ENCODE measurements at places on chromosomes 7 and 10.

GRCh38 chr10:86899670-86900276, 57.6 kb downstream of the MMRN2 start:
- no peak for DNase-seq

GRCh38 chr10:74419958-74420375, 268.9 kb downstream of the ADK start:
- no peak for DNase-seq

GRCh38 chr10:79244841-79245504, 102.3 kb upstream of the PPIF start:
- DNase-seq, result no peak

DNA sequence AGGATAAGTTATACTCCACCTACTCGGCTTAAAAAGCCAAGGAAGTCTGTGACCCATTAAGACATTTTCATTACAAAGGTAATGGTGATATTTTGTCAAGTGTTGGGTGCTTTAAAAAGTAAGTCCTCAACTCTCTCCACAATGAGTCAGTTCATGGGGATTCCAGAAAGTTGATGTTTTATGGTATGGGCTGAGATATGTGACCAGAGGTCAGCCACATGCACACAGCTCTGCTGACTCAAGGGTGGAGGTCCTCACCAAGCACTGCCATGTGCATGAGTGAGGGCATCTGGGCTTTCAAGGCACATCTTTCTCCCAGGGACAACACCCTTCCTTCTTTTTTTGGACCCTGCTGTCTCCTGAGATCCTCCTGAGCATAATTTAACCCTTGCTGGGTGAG, 292.9 kb downstream of the PTEN start:
- no peak for DNase-seq

- DNase-seq, result no peak
Observed at GRCh38 chr10:11106621-11107374, 89.1 kb downstream of the CELF2 start.

DNA sequence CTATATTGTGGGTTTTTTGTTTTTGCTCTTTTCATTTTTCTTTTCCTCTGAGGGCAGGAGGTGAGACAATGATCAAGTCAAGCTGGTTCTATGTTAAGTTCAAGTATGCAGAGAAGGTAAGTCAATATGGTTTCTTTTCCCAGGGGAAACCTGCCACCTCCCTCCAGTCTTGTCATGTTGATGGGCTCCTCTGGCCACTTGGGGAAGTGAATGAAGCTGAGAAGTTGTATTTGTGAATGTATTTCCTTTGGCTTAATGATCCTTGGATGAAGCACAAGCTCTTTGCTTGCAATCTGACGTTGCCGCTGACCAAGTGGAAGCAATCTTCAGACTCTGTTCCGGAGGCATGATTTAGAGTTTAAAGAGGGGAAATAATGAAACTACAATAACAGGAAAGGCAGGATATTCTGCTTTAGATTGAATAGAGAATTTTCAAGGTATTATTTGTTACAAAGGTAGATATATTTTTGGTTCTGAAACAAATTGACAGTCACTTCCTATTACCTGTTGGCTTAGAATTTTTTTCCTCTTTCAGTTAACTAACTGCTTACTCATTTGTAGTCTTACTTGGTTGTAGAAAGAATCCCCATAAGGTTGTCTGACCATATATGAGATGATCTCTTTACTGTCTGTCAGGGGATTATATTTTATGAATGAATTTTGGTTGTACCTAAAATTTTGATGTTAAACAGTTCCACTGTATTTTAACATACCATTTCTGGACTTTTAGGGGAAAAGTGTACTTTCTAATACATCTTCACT, 369.6 kb downstream of the AUTS2 start:
- no peak for DNase-seq

DNA sequence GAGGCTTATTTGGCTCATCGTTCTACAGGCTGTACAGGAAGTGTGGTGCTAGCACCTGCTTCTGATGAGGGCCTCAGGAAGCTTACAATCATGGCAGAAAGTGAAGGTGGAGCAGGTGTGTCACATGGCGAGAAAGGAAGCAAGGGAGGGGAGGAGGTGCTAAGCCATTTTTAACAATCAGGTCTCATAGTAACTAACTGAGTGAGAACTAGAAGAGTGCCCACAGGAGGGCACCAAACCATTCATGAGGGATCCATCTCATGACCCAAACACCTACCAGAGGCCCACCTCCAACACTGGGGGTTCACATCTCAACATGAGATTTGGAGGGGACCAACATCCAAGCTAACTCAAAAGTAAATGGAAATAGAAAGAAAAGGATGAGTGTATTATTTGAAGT, 78.1 kb downstream of the CXCL12 start:
- DNase-seq, result no peak

- no peak for DNase-seq
Observed at GRCh38 chr10:35005868-35006267, 84.3 kb downstream of the CUL2 start.

GRCh38 chr10:29922892-29923291, 136.5 kb downstream of the JCAD start:
- no peak for DNase-seq

GRCh38 chr10:90167174-90168064, 466.0 kb downstream of the KIF20B start:
- no peak for DNase-seq

DNA sequence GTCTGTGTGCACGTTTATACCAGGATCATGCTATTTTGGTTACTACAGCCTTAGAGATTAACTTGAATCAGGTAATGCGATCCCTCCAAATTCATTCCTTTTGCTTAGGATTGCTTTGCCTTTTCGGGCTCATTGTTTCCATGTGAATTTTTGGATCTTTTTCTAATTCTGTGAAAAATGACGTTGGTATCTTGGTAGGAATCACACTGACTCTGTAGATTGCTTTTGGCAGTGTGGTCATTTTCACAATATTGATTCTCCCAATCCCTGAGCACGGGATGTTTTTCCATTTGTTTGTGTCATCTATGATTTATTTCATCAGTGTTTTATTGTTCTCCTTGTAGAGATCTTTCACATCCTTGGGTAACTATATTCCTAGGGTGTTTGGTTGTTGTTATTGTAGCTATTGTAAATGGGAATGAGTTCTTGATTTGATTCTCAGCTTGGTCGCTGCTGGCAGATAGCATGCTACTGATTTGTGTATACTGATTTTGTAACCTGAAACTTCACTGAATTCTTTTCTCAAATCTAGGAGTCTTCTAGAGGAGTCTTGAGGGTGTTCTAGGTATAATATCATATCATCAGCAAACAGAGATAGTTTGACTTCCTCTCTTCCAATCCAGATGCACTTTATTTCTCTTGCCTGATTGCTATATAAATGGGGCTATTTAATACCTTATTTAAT, 18.2 kb downstream of the SNX8 start:
- no peak for DNase-seq

DNA sequence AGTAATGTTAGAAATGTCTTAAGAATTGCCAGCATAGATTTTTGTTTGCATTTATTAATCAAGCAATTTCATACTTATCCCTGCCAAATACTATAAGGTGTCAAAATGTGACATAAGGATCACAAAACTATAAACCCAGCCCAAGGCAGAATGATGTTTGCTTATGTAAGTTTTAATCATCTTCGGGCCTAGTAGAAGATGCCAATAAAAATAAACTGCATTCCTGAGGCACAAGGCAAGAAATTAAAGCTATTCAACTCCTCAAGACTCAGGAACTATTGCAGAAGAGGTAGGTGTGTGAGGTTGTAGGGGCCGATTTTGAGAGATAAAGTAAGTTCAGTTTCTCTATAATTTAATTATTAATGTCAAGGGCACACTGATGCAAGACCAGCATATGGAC, 189.4 kb upstream of the AHR start:
- DNase-seq, result no peak

- DNase-seq, result no peak
Observed at GRCh38 chr10:113527211-113527906, 25.5 kb upstream of the HABP2 start.

GRCh38 chr7:94362276-94362675, 32.4 kb upstream of the COL1A2 start:
- DNase-seq, result no peak

DNA sequence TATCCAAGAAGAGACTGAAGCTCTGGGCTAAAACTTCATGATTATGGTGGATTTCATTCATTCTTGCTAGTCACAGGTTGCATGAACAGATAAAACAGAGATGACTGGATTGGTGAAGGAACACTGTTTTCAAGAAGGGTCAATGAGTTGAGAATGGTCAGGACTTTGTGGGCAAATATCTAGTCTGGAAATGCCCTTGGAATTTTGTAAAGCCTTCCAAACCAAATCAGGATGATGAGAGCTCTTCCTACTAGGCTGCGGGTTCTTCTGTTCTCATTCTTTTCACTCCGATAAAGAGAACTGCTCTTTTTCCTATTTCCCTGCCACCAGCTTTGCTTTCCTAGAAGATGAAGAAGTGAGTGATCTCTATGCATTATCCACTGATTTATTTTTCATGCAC, 171.4 kb downstream of the ARID5B start:
- DNase-seq, result no peak

GRCh38 chr10:30510184-30510931, 76.4 kb downstream of the MAP3K8 start:
- no peak for DNase-seq

- DNase-seq, result no peak
Observed at GRCh38 chr7:17184805-17185689, 113.4 kb upstream of the AHR start.

DNA sequence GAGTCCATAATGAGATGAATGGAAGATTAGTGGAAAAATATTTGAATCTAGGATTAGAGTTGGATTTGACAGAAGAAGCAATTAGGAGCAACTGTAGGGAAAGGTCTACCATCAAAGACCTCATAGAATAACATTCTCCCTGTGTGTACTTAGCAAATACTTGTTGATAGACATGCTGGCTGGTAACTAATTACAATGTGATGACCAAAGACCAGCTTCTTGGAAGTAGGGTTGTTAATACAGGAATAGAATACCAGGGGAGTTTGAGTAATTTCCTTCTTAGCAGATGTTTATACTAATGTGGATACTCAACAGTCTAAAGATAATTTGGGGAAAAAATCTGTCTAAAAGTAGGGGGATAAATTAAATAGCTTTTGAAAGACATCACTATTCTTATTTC, 357.5 kb upstream of the BMPER start:
- DNase-seq, result no peak

DNA sequence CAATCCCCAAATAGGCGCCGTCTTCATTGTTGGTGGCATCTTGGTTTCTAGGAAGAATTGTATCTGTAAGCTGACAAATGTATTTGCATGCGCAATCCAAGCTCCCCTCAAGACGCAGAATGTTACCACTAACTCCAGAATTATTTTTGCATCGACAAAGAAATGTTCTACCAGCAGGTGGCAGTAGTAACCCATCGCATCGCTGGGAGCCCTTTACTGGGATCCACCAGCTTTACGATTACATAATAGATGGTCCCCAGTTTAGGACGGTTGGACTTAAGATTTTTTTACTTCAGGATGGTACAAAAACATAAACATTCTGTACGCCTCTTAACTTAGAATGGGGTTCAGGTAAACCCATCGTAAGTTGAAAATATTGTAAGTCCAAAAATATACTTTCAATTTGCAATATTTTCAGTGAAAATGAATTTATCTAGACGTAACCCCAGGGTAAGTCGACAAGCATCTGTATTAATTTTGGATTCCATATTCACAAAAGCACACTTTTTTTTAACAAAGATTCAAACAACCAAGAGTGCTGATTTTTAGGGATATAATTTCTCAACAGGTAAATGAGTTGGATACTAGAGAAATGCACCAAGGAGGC, 114.0 kb upstream of the COBL start:
- DNase-seq, result no peak

DNA sequence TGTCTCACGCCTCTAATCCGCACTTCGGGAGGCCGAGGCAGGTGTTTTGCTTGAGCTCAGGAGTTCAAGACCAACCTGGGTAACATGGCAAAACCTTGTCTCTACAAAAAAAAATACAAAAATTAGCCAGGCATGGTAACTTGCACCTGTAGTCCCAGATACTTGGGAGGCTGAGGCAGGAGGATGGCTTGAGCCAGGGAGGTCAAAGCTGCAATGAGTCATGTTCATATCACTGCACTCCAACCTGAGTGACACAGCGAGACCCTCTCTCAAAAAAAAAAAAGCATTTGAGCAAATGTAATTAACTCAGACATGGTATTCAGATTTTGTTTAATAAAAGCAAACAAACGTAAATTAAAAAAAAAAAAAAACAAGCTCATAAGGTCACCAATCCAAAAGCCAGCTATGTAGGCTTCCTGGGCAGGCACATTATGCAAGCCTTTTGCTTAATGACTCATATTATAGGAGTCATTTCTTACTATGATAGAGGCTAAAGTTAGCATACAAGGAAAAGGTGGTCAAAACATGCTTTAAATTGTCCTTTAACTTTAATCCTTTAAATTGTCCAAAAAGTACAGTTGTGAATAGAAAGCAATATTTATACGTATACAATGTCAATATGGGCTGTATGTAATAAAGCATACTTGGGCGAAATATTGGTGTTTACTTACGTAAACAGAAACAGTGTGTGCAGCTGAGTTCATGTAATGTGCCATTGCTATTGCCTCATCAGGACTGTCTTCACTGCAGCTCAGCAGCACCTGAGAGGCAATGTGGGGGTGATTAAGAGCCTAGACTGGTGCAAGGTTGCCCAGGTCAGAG, 13.0 kb downstream of the AKR1D1 start:
- no peak for DNase-seq

GRCh38 chr10:101940916-101941315, 97.3 kb upstream of the KCNIP2 start:
- no peak for DNase-seq

DNA sequence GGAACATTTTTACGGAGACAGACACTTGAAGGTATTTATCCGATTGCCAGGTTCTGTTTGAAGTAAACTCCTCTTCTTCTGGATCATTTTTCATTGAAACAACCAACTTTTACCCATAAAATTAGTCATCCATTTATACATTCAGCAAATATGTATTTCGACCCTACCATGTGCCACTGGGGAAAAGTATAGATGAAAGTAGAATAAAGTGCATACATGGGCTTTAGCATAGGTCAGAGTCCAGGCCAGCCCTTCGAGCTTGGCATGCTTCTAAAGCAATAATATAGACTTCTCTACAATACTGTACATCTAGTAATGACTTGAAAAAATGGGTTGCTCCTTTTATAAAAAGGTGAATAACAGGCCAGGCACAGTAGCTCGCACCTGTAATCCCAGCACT, 10.1 kb downstream of the SLC25A16 start:
- no peak for DNase-seq

- no peak for DNase-seq
Observed at GRCh38 chr7:102270178-102270887, 16.3 kb upstream of the SH2B2 start.

DNA sequence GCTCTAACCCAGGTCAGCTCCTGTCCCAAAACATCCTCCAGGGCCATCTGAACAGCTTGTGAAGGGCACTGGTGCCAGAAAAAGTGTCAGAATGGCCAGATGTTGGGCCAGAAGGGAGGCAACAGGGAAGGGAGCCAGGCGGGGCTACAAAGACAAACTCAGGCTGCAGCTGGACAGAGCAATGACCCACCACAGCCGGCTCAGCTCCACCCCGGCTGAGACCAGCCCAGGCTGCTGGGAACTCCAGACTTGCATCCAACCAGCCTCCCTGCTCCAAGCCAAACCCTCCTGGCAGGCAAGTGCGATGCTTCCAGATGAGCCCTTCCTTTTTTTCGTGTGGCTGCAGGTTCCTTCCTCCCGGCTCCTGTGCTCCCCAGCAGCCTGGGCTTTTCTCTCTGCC, 466.9 kb downstream of the PTPRN2 start:
- no peak for DNase-seq

- DNase-seq, result no peak
Observed at GRCh38 chr10:12181065-12181775, 14.5 kb downstream of the NUDT5 start.
